ENCODE measurements at places on chromosomes 11 and 22.

DNA sequence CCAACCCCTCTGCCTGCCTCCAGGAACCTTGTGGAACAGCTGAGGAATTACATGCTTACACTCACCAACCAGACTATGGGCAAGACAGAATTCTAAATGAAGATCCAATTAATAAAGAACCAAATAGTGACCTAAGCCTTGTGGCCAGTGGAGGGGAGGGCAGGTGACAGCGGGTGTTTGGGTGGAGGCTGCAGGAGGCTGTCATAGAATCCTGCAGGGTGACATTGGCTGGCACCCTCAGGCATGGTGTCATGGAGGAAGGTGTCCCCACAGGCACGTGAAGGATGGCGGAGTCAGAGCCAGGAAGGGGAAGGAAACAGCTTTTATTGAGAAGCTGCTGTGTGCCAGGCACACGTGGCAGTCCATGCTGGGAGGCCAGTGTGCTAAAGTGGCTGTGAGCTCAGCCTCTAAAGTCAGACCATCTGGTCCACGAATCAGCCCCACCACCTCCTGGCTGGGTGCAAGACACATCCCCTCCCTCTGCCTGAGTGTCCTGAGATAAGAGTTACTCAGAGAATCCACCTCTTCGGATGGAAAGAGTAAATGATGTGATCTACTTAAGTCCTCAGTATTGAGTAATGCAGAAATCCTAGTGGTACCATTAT lies 8.7 kb downstream of the MYO18B start:
- DNase-seq = no peak

- DNase-seq = no peak
Measured at GRCh38 chr11:9462806-9463537, 2.2 kb downstream of the ZNF143 start.

- DNase-seq = no peak
Measured at GRCh38 chr11:97033178-97033577, 643.4 kb downstream of the JRKL start.

GRCh38 chr11:78074756-78075155 lies 4.9 kb downstream of the NDUFC2 start:
- no peak for DNase-seq
